ENCODE measurements at places on chromosomes 16 and 17.

DNA sequence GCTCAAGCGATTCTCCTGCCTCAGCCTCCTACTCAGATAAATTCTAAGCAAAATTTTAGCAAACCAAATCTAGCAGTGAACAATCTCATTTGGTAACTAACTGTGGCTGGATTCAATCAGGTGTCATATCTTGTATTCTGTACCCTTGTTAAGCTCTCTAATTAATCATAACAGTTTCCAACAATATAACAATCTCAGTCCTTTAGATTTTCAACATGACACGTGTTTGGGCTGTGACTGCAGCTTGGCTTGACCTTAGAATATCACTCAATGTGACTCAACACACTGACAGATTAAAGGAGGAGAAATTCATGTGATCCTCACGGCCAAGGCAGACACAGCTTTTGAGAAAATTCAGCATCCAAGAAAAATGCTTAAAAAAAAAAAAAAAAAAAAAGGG, 133.6 kb downstream of the BANP start:
- no peak for DNase-seq

GRCh38 chr16:5427571-5427970, 330.0 kb upstream of the EEF2KMT start:
- no peak for DNase-seq

GRCh38 chr16:6548507-6548906, 784.1 kb upstream of the RBFOX1 start:
- no peak for DNase-seq

- no peak for DNase-seq
Observed at GRCh38 chr16:31072540-31073141, 1.4 kb downstream of the ZNF668 start.

GRCh38 chr17:67053438-67054000, 9.2 kb downstream of the CACNG1 start:
- DNase-seq, result no peak

- no peak for DNase-seq
Observed at GRCh38 chr17:38879878-38880665, 10.2 kb downstream of the LASP1 start.
